Inflammatory macrophage treated with lipopolysaccharide for 1 hour (primary cell): ENCODE measurements at places on chromosomes 16 and 17.
A peak's percentile ranks its signal among the peaks of the same experiment; 100 is the strongest.

- no peak for DNase-seq
These were observed 88.3 kb upstream of the ELAC2 start for GRCh38 chr17:13106171-13106570.

- DNase-seq, result peak; percentile 47
These were observed 9.9 kb downstream of the TMIGD1 start for GRCh38 chr17:30323895-30324319.

- no peak for DNase-seq
These were observed 25.2 kb downstream of the C17orf67 start for GRCh38 chr17:56808503-56808902.

GRCh38 chr16:8756755-8757154, 40.7 kb downstream of the TMEM186 start:
- no peak for DNase-seq

DNA sequence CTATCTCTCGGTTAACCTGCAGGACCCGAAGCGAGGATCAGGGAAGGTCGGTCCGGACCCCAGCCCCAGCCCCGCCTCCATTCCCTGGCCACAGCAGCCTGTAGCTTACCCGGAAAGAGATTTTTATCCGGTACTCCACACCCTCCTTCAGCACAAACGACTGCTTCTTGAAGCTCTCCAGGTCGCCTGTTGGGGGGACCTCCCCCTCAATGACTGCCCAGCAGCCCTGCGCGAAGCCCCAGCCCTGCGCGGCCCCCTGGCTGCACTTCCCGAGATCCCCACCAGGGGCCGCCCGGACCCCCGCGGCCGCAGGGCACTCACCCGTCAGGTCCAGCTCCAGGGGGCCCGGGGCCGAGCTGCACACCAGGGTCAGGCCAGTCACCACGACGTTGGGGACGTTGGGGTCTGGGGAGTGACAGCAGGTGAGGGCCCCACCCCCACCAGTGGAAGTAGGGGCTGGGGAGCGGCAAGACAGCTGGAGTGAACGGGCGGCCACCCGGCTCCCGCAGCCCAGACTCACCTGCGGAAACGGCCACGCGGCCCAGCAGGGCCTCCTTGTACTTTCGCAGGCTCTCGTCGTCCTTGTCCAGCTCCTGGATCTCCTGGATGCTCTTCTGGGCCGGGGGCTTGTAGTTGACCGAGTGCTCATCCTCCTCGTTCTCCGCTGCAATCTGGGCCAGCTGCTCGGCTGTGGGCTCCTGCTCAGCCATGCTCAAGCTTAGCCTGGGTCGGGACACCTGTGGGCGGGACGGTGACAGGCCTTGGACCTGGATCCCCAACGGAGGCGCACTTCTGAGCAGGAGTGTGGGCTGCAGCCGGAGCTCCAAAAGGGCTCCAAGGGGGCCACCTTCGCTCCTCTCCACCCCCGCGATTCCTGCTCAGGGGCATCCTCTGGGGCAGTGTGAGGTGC, 1.7 kb downstream of the ARHGDIA start:
- DNase-seq, result no peak

GRCh38 chr16:30949650-30950515, 1.0 kb downstream of the ORAI3 start:
- DNase-seq, result peak; percentile 61

DNA sequence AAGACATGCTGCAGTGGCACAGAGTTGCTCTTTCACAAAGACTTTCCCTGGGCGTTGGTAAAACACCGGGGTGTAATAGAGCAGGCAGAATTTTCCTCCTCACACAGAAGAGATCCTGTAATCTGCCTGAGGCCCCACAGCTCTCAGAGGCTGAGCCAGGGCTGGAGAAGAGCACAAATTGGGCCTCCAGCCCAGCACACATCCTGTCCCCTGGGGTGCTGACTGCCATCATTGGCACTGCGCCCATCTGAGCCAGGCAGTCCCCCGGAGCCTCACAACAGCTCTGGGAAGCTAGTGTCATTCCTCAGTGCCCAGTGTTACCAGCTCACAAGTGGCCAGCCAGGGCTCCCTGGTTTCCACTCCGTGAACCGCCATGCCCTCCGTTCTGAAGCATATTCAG, 119.4 kb downstream of the SOCS1 start:
- DNase-seq, result no peak

DNA sequence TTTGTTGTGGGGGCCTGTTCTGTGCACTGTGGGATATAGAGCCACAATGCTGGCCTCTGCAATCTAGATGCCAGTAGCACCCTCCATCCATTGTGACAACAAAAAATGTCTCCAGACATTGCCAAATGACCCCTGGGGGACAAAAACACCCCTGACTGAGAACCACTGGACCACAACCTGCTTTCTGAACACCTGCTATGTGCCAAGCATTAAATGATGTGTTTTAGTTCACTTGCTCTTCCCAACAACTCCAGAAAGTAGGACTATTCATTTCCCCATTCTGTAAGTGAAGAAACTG, 367.0 kb upstream of the ERCC4 start:
- no peak for DNase-seq

DNA sequence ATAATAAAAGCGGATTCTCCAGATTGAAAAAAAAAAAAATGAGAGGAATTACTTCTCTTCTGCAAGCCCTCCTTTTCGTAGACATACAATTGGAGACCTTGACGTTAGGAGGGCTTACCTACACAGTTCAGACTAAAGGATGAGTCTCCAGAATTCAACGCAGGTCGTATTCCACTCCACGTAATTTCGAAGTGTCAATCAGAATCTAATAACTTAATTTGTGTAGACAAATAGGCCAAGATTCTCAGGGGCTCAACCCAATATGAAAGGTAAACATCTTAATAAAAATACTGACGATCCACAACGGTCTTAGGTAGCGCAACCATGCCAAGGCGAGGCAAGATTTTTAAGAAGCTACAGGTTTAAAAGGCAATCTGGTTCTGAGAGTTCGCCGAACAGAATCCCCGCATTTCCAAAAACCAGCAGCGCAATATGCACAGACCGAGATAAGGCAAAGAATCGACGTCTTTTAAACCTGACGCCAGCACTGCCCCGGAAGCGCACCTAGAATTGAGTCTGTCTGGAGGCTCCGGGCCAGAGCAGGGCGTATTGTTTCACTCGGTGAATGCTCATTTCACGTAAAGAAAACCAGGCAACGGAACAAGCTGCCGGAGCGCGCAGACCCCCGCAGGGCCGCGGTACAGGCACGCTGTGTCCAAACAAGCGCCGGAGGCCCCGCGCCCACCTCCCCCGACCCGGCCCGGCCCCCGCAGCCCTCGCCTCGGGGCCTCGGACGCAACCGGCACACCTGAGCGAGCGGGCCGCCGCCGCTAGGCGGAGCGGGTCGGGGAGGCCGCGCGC, 623 bp downstream of the MBTPS1 start:
- peak; percentile 17 for DNase-seq

GRCh38 chr17:28394337-28395116, 11.5 kb downstream of the SLC46A1 start:
- no peak for DNase-seq

DNA sequence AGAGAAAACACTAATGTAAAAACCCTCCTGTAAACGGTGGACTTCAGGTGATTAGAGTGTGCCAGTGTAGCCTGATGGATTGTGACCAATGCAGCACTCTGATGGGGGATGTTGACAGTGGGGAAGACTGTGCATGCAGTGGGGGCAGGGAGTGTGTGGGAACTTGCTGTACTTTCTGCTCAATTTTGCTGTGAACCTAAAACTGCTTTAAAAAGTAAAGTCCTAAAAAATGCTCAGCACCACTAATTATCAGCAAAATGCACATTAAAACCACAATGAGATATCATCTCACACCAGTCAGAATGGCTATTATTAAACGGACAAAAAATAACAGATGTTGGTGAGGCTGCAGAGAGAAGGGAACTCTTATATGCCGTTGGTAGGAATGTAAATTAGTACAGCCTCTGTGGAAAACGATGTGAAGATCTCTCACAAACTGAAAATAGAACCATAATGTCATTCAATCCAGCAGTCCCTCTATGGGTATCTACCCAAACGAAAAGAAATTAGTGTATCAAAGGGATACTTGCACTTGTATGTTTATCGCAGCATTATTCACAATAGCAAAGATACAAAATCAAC, 9.7 kb upstream of the ULK2 start:
- no peak for DNase-seq

GRCh38 chr16:87243478-87243877, 73.7 kb downstream of the C16orf95 start:
- no peak for DNase-seq

GRCh38 chr16:49874613-49875237, 18.8 kb upstream of the ZNF423 start:
- no peak for DNase-seq

DNA sequence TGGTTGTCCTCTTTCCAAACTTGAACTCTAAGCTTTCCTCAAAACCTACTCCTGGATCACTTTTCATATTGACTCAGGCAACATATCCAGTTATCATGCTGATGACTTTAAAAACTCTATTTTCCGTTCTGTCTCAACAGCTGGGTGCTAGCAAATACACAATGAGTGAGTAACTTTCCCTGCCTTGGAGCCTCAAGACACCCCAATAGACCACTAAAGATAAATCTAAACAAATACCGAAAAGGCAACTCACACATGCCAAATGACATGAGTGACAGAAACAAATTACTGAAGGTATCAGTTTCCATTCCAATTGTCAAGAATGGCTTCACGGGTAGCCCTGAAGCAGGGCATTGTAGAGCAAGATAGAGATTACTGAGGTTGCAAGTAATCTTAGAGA, 15.7 kb upstream of the TMEM101 start:
- no peak for DNase-seq

DNA sequence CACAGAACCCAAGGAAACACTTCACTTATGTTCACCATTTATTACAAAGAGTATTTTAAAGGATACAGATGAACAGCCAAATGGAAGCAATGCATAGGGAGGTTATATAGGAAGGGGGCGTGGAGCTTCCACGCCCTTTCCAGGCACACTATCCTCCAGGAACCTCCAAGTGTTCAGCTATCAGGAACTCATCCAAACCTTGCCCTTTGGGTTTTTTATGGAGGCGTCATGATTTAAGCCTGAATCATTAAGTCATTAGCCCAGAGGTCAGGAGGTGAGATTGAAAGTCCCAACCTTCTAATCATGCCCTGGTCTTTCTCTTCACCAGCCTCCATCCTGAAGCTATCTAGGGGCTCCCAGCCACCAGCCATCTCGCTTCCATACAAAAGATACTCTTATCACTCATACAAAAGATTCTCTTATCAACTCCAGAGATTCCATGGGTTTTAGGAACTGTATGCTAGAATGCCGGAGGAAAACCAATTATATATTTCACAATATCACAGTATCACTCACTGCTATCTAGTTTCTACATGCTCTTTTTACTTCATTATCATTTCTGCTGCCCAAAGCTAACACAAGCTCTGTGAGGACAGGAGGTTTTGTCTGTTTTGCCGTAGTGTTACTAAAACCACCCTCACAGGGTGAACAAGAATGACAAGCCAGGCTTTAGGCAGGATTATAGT, 213.4 kb downstream of the SLC39A11 start:
- no peak for DNase-seq

DNA sequence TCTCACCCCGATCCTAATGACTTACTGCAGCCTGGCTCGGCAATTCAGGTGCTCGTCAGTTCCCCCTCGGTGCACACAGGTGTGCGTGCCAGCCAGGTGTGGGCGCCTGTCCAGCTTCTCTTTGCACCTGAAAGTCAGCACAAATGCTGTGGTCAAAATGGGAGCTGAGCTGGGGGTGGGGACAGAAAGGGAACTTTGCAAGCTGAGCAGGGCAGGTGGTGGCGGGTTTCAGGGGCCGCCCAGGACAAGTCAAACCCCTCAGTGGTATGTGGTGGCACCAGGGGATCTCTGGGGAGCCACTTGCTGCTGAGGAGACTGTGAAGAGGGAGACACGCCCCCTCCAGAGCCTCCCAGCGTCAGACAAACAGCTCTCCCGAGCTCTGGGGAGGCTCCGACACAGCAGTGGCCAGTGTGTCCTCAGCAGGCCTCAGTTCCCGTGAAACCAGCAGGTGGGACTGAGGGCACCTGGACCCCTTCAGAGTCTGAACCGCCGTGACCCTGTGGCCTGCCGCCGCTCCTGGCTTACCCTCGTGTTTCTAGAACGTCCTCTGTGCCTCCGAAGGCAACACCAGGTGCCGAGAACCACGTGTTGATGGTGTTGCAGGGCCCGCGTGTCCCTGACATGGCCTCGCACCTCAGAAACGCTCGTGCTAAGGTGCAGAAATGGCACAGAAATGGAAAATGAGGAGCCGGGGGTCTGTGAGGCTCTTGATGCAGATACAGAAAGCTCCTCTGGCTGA, 233.5 kb upstream of the TNRC6C start:
- no peak for DNase-seq

GRCh38 chr16:3142770-3143169, 7.9 kb downstream of the ZNF213 start:
- no peak for DNase-seq

DNA sequence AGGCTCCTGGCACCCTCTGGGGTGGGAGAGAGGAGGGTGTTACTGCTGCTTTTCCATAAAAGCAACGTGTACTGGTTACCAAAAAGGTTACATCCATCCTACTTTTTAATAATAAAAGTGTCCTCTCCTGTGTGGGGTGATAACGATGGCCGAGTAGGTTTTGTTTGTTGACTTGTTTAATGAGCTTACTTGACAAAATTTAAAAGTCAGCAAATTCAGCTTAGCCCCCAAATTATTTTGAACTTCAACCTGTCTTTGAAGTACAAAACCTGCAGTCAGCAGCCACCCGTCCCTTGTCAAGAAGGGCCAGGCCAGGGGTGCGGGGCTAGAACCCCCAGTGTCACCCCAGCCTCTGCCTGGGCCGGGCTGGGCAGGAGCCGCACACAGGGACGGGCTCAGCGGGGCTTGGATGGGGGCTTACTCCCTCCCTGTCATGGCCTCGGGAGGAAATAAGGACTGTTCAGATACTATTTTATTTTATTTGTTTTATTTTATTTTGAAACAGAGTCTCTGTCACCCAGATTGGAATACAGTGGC, 103.9 kb upstream of the CHMP6 start:
- DNase-seq, result no peak

DNA sequence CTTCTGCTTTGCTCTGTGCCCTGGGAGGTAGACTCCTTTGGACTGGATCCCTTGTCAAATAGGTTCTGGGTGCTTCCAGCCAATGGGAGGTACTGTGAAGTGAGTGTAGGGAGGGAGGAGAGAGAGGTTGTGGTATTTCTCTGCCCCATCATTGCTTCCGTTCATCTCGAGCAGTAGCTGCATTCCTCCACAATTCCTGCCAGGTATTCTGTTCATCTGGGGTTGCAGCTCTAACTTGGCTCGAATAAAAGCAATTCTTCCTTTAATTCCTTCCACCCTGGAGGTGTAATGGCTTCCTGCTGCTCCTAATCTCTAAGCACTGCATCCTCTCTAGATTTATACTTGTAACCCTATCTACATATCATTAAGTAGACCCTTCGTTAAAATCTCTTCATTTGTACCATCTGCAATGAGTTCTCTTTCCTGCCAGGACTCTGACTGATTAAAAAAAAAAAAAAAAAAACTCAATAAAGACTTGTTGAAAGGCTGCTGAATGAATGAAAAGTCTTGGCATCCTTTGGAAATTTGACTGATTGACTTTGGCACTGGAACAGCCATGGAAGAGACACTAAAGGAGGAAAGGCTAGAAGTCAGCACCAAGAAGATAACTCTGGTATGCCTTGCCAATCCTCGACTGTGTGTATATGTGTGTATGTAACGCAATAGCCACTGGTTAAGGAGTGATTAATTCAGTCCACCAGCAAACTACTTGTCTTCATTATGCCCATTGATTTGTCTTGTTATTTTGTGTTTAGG, 616.9 kb upstream of the SOX9 start:
- DNase-seq, result no peak
